RWPE1 (cell line): ENCODE measurements at places on chromosomes 4 and X.

DNA sequence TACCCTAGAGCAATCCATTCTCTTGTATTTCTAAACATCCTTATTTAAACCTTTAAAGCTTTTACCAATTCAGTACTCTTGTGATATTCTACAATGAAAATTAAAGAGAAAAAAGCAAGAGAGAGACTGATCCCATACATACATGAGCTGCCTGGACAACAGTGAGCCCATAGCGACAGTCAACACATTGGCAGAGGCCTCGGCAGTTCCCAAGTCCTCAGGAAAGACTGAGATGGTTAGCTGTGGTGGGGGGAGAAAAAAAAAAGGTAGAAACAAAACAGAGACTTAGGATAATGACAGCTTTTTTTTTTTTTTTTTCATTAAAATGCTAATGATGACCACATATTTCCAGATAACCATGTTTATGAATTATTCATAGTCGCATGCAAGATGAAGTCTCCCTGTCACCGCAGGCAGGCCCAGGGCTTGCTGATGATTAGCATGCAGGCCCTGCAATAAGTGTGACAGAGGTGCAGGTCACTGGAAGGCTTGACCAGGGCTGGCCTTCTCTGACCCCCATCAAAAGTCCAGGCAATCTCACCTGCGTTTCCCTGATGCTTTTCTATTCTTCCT, 148.8 kb downstream of the APBB2 start:
- DNase-seq, result no peak

DNA sequence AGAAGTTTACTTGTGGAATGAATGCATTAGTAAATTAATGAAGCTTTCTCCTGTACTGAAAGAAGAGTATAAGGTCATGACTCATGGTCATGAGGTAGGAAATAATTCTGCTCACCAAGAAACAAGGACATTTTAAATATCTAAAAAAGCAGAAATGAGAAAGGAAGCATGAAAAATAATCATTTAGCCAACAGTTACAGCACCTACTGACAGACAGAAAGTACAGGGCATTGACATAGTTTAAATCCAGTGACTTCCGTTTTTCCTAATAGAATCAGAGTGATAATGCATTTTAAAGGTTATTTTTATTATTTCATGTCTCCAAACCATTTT, 30.5 kb upstream of the ACSL1 start:
- DNase-seq, result no peak

- DNase-seq, result no peak
These were observed 125.0 kb upstream of the MSX1 start for GRCh38 chr4:4734425-4734824.

GRCh38 chr4:38139187-38139586, 179.0 kb downstream of the PTTG2 start:
- no peak for DNase-seq

DNA sequence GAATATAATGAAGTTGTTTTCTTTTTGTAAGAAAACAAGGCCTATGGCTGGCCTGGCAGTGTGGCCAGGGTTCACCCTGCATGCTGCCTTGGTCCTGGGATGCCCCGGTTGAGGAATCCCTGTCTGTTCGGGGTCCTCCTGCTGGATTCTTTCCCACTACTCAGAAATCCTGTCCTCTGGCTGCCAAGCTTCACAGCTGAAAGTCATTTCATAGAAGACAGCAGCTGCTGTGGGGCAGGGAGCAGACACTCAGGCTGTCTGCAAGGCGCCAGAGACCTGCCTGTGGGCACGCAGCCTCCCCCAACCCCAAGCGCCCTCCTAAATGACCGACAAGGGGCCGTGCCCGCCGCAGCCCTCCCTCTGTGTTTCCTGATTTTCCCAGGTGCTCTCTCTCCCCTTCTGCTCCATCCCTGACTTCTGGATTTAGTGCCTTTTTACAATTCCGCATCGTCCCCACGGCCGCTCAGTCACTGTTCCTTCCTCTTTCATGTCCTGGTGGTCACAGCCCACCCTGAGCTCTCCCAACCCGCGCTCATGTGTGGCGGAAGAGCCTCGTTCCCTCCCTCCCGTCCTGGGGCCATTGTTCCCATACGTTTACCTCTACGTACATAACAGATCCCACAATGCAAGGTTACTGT, 27.5 kb downstream of the ZFYVE28 start:
- no peak for DNase-seq

- DNase-seq, result no peak
These were observed 152.0 kb downstream of the GRIA2 start for GRCh38 chr4:157372567-157372966.

DNA sequence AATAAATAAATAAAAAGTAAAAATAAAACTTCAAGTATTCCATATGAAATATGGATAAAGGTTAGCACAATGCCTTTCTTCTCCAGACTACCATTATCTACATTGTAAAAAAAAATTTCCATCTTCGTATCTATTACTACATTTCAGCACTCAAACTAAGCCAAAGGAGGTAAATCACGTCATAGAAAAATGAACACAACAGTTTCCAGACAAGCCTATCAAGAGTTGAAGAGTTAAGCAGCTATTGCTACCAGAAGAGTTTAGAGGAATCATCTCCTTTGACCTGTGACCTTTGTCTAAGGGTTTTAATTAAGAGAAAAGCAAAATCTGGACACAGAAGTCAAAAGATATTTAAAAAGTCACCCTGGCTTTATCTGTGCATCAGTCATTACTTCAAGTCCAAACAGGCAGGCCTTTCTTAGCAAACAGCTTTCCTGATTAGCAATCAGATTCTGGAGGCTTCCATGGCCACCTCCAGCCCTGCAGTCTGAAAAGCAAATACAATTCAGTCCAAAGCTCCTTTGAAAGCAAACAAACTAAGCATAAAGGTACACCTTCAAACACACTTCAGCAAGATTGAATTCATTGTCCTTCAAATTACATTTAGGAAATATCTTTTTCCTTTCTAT, 82.2 kb downstream of the APBB2 start:
- DNase-seq, result peak; percentile 53

- DNase-seq, result no peak
These were observed 114.4 kb downstream of the SH3KBP1 start for GRCh38 chrX:19772822-19773628.

GRCh38 chr4:75284831-75285230, 229.4 kb downstream of the RCHY1 start:
- no peak for DNase-seq

- no peak for DNase-seq
These were observed 145.8 kb upstream of the ATP6AP2 start for GRCh38 chrX:40434947-40435346.

DNA sequence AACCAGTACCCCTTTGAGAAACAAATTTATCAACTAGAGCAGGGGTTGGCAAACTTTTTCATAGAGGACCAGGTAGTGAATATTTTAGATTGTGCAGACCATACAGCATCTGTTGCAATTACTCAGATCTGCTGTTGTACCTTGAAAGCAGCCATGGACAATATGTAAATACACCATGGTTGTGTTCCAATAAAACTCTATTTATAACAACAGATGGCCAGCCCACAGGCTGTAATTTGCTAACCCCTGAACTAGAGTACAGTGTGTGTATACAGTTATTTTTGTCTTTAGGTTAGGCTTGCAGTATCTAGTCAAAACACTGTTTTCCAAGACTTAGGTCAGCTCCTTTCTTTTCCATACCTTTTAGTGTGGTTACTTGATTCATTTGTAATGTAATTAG, 54.4 kb downstream of the PHKA1 start:
- DNase-seq, result no peak

GRCh38 chrX:22433292-22434070, 160.8 kb downstream of the CBLL2 start:
- no peak for DNase-seq

- DNase-seq, result peak; percentile 26
These were observed 103.4 kb downstream of the PDE5A start for GRCh38 chr4:119525005-119525749.
